ENCODE measurements at places on chromosomes 4 and X.

DNA sequence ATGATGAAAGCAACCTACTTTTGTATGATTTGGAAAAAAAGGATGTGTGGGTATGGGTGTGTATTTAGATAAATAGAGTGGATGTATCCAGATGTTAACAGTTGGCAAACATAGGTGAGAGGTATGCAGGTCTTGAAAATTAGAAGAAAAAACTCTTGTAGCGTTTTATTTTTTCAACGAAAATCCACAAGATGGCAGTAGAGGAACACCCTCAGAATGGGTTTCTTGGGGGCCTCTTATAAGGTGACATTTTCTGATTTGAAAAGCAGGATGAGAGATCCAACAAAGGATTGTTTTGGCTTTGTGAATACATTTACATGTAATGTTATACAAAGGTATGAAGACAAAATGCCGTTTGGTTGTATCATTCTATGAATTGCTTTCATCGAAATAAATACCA is 68.3 kb downstream of the FMR1NB start:
- no peak for DNase-seq

GRCh38 chr4:141464366-141464765 is 172.0 kb upstream of the IL15 start:
- no peak for DNase-seq

DNA sequence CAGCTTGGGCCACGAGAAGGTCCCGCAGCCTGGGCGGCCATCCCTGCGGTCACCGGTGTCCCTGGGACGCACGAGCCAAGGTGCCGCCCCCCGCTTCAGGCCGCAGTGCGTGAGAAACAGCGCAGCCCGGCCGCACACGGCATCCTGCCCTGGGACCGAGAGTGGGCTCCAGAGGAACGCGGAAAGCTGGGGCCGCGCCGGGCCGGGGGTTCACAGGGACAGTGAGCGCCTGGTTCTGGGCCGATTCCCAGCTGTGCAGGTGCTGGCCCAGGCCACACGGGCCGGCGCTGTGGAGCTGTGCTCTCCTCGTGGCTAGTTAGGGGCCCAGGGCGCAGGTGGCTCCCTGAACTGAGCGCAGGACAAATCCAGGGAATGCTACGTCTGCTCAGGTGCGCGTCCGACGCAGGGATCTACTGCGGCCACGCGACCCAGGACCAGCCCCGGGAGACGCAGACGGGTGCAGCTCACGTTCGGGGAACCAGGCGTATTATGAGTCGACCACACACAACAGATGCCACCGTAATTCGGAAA is 25.8 kb upstream of the GTPBP6 start:
- no peak for DNase-seq

DNA sequence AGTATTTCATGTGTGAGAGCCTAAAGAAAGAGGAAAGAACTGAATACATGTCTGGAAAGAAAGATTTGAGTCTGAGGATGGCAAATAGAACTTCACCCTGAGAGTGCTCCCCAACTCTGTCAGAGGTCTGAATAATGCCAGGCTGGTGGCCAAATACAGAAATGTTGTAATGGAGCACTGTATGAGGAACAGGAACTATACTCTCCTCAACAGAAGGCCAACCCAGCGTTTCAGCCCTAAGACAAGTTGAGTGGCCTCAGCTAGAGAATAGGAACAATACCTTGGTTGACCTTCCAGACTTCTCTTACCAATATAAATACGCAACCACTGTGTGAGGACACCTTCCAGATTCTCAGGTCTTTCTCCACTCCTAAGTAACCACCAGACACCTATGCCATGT is 94.5 kb upstream of the STIM2 start:
- DNase-seq, result no peak

DNA sequence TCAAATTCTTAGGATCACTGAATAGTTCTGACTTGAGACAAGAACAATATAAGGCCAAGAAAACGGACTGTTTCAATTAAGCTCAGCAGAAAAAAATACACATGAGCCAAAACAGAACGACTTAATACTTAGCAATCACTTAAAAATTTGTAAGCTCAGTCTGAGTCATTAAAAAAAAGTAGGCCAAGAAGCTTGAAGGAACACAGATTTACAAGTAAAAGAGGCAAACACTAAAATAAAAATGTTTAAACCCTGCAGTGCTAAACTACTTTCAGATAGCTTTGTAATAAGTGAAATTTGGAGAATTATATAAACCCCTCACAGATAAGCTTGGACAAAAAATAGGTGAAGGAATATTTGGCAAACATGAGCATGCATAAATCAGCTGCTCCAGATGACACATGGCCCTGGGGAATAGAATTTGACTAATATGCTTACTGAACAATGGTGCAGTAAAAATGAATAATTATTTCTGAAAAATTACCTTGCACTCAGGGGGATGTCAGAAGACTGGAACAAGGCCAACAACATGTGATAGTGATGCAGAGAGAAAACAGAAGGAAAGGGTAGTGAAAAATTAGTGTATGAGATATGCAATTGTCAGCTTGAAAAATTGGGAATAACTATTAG is 49.6 kb downstream of the LNX1 start:
- no peak for DNase-seq

DNA sequence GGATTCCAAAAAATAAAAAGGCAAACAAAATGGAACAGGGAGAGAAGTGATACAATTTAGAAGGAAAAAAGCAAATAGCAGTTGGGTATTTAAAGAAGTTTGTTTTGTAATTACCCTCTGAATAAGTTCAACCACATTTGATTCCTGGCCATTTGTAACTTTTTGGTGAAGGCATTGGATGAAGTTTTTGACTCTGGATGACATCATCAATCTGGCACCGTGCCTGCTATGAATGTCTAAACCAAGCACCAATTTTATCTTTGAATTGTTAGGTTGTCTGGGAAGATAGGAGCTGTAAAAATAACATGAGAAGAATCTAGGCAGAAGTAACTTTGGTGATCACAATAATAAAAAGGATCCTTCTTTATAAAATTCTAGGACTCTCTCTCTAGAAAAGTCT is 29.5 kb downstream of the TMPRSS11A start:
- no peak for DNase-seq

DNA sequence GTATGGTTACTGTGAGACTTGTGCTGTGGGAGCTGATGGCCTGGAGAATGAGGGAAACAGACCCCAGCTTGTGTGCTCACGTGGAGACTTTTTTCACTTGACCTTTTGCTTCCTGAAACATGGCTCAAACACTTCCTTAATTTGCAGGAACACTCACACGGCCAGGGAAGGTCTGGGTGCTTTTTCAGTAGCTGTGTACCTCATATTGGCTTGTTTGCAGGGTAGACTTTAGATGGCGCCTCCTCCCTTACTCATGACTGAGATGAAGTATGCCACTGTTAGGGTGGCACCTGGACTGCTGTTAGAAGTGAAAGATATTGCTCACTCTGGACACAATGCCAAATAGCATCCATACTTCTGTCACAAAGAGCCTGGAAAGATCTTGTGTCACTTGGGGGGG is 75.7 kb upstream of the WDR1 start:
- DNase-seq, result no peak

GRCh38 chr4:27844376-27844775 is 983.7 kb downstream of the STIM2 start:
- DNase-seq, result no peak

GRCh38 chr4:145177906-145178538 is 2.4 kb downstream of the OTUD4 start:
- no peak for DNase-seq
